Fibroblast of lung (primary cell): ENCODE measurements at places on chromosomes 4 and X. TPM values are rescaled to one million over a fixed set of nuclear protein-coding genes. Genes with fewer than 3 reads are reported as not detected.
A peak's percentile ranks its signal among the peaks of the same experiment; 100 is the strongest.

DNA sequence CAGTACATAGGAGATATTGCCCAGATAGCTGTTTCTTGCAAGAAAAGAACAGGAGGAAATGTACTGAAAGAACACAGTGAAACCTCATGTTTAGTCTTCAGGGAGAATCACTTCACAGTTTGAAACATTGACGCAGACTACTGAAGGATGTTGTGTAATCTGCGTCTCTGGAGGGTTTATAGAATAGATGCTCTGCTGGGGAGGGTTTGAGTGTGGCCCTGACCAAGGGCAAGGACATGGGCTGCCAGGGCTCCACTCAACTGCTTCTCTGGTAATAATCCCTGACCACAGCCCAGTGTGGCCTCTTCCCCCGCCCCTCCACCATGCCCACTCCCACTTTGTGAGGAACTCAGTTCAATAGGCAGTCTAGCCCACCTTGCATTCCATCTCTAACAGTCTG lies 15.8 kb upstream of the ACE2 start:
- H3K36me3 ChIP-seq = no peaks in the 10 kb centered on the region
- H3K4me1 ChIP-seq = no peaks in the 10 kb centered on the region
- DNase-seq = no peak
- H3K27me3 ChIP-seq = no peaks in the 10 kb centered on the region

- H3K27me3 ChIP-seq = no peaks in the 10 kb centered on the region
- H3K4me3 ChIP-seq = no peak overlapping the region
- H3K36me3 ChIP-seq = no peaks in the 10 kb centered on the region
- DNase-seq = peak; percentile 23
- no peak overlapping the region for H3K27ac ChIP-seq
- no peaks in the 10 kb centered on the region for H3K4me1 ChIP-seq
These were observed 70.6 kb downstream of the ARFIP1 start for GRCh38 chr4:152850377-152850776.

DNA sequence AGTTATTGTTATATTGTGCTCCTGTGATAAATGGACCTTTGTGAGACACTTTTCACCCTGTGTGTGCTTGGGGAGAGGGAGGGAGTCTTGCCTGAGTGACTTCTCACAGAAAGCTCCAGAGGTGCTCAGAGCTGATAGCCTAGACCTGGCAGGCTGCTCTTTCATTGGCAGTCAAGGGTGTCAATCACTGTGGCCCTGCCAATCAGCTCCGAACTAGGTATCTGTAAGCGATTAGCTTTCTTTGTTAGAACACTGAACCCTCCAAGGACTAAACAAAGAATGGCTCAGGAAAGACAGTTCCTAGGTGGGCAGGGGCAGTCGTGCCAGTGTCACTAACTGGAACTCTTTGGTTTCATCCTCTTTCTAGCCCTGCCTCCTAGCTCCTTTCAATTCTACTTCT lies 2.7 kb upstream of the NALF2 start:
- H3K27ac ChIP-seq = no peak overlapping the region
- H3K36me3 ChIP-seq = no peaks in the 10 kb centered on the region
- peaks cover 7% of the 10 kb centered on the region for H3K27me3 ChIP-seq
- H3K4me3 ChIP-seq = no peak overlapping the region
- DNase-seq = no peak

DNA sequence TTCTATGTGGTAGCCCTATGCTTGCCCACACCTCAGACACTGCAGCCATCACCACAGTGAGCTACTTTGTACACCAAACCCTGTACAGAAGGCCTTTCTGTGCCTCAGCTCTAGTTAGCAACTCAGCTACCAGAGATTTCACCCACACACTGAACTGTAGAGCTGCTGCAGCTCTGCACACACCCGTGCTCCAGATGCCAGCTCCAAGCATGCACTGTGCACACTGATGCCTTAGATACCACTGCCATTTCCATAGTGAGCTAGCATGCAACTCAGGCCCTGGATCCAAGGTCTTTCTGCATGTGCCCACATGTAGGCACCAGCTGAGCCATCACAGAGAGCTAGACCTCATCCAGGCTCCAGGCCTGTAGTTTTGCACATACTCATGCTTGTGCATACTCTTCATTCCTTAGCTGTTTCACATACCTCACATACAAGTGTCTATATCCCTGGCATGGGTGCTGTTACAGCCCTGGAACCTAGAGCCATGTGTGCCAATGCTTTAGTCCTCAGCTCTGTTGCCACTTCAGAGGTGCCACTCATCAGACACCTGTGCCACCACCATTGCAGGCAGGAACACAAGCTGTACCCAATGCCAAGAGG lies 423.5 kb upstream of the NDST3 start:
- no peak for DNase-seq
- no peak overlapping the region for H3K27ac ChIP-seq
- no peak overlapping the region for H3K4me3 ChIP-seq
- H3K27me3 ChIP-seq = no peaks in the 10 kb centered on the region

DNA sequence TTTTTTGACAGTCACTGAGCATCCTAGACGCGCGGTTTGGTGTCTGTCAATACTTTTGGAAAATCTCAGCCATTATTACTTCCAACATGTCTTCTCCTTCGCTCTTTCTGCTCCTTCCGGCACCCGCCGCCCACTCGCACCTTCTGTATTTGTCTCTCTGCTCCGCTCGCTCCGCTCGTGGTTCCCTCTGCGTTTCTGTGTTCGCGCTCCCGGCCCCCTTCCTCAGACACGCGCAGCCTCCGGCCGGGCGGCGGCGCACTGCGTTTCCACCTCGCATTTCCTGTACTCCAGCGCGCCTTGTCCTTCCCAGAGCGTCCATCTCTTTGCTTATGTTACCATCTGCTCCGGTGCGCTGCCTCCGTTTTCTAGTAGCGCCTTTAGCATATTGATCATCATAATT lies 21.1 kb downstream of the PDE6B start:
- H3K4me1 ChIP-seq = no peaks in the 10 kb centered on the region
- DNase-seq = no peak
- H3K27me3 ChIP-seq = peaks cover 1% of the 10 kb centered on the region

GRCh38 chrX:24248042-24248441 lies 65.8 kb downstream of the SUPT20HL2 start:
- no peaks in the 10 kb centered on the region for H3K4me1 ChIP-seq
- no peak overlapping the region for H3K4me3 ChIP-seq
- no peaks in the 10 kb centered on the region for H3K27me3 ChIP-seq
- no peak overlapping the region for H3K27ac ChIP-seq

- no peak overlapping the region for H3K27ac ChIP-seq
- DNase-seq = no peak
- no peaks in the 10 kb centered on the region for H3K27me3 ChIP-seq
- no peaks in the 10 kb centered on the region for H3K36me3 ChIP-seq
- H3K4me3 ChIP-seq = no peak overlapping the region
These were observed 106.0 kb downstream of the IQCM start for GRCh38 chr4:149709640-149710039.

GRCh38 chr4:128737098-128737513 lies 72.4 kb upstream of the JADE1 start:
- no peaks in the 10 kb centered on the region for H3K27me3 ChIP-seq
- H3K36me3 ChIP-seq = no peaks in the 10 kb centered on the region
- no peak overlapping the region for H3K4me3 ChIP-seq
- H3K27ac ChIP-seq = no peak overlapping the region
- H3K4me1 ChIP-seq = no peaks in the 10 kb centered on the region

DNA sequence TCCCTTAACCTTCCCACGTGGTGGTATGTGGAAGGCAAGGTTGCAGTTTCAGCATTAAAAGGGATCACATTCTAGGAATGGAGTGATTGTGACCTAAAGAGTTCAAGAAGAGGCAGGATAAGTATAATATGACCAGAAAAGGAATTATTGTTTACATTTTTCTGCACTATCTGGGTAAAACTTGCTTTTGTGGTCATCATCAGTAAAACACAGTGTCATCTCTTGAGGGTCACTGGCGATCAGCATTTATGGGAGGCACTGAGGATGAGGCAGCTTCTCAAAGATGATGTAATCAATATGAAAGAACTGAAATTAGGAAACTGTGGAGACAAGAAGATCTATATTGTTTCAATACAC lies 88.7 kb downstream of the CFAP299 start:
- no peak overlapping the region for H3K4me3 ChIP-seq
- no peak overlapping the region for H3K27ac ChIP-seq
- no peaks in the 10 kb centered on the region for H3K4me1 ChIP-seq
- DNase-seq = peak; percentile 14

DNA sequence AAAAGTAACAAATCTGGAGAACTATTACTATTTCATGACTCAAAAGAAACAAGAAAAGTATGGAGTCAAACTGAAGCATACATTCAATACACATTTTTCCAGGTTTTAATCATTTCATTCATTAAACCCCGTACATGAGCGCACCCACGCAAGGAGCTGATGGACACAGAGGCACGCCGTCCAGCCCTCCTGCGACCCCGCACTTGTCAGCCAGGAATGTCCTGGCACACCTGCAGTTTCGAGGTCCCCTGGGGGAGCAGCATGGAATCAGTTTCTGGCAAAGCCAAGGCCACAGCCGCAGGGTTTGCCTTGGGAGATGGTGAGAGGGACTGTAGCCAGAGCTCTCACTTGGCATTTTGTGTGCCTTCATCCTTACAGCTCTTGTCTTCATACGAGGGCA lies 12.8 kb upstream of the SLC2A9 start:
- H3K27ac ChIP-seq = peak overlapping the region; percentile 63
- no peak for DNase-seq
- no peaks in the 10 kb centered on the region for H3K27me3 ChIP-seq
- no peak overlapping the region for H3K4me3 ChIP-seq
- H3K36me3 ChIP-seq = no peaks in the 10 kb centered on the region

DNA sequence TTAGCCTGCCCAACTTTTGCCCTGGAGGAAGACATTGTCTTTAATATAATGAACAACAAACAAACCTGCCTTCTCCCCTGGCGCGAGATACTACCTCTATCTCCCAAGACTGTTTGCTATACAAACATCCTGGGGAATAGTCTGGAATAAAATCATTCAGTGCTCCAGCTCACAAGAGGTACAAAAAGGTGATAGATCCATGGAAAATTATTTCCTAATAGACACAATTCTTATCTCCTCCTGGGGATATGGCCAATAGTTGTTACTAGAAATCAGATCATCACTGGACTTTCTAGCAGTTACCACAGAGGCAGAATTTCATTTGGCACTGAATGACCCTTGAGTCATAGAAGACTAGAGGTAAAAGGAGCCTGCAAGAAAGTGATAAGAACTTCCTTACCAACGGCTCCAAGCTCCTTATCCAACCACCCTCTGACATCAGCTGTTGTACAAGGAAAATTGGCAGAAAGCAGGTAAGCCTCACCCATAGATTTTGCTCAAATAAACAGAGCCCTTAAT lies 38.1 kb downstream of the MID1 start:
- H3K27me3 ChIP-seq = no peaks in the 10 kb centered on the region
- H3K27ac ChIP-seq = no peak overlapping the region
- no peak overlapping the region for H3K4me3 ChIP-seq
- H3K4me1 ChIP-seq = peaks cover 2% of the 10 kb centered on the region
- no peaks in the 10 kb centered on the region for H3K36me3 ChIP-seq

DNA sequence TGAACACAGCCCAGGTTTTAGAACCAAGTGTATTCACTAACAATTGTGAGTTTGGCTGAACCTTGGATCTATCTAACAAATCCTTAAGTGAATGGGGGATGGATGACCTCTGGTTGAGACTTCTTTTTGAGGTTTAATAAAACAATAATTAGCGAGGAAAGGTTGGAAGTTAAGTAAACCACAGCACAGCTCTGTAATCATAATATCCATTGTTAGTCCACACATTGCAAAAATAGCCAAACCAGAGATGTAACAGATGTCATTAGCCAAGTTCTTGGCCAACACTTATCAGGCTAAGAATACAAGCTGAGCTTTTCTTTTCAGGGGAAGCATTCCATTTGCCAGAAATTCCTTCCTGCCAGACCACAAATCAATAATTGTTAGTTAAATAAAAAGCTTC lies 59.1 kb downstream of the FREM3 start:
- no peaks in the 10 kb centered on the region for H3K4me1 ChIP-seq
- no peaks in the 10 kb centered on the region for H3K27me3 ChIP-seq
- no peak overlapping the region for H3K4me3 ChIP-seq
- H3K36me3 ChIP-seq = no peaks in the 10 kb centered on the region
- no peak overlapping the region for H3K27ac ChIP-seq
- DNase-seq = peak; percentile 29

DNA sequence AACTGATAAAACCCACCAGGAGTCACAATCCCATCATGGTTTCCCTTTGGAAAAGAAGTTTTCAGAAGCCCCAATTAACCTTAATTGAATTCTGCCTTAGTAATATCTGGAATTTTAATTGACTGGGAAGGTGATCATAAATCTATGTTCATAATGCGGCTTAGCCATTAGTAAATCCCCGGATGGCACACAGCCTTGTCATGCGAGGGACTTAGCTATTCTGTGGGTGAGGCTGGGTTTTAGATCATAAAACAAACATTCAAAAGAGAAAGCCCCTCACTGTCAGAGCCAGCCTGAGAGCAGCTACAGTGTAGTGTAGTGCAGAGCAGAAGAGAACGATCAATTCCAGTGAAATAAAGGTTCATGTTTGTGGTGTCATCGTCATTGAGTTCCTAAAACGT lies 124.0 kb upstream of the NOCT start:
- H3K4me3 ChIP-seq = no peak overlapping the region
- DNase-seq = no peak
- H3K27me3 ChIP-seq = no peaks in the 10 kb centered on the region
- no peaks in the 10 kb centered on the region for H3K36me3 ChIP-seq

GRCh38 chrX:46733226-46733625 lies 25.7 kb downstream of the SLC9A7 start:
- DNase-seq = no peak
- no peak overlapping the region for H3K27ac ChIP-seq
- H3K4me1 ChIP-seq = no peaks in the 10 kb centered on the region
- no peaks in the 10 kb centered on the region for H3K27me3 ChIP-seq
- H3K4me3 ChIP-seq = no peak overlapping the region

DNA sequence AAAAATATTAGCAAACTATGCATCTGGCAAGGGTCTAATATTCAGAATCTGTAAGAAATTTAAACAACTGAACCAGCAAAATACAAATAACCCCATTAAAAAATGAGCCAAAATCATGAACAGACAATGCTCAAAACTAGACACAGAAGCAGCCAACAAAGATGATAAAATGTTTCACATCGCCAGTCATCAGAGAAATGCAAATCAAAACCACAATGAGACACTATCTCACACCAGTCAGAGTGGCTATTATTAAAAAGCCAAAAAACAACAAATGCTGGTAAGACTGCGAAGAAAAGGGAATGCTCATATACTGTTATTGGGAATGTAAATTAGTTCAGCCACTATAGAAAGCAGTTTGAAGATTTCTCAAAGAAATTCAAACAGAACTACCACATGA lies 201.3 kb upstream of the CPEB2 start:
- H3K4me3 ChIP-seq = no peak overlapping the region
- no peaks in the 10 kb centered on the region for H3K36me3 ChIP-seq

- peak; percentile 66 for DNase-seq
- H3K36me3 ChIP-seq = no peaks in the 10 kb centered on the region
- peaks cover 3% of the 10 kb centered on the region for H3K27me3 ChIP-seq
- H3K4me1 ChIP-seq = no peaks in the 10 kb centered on the region
- no peak overlapping the region for H3K4me3 ChIP-seq
These were observed 15.5 kb upstream of the SH3D19 start for GRCh38 chr4:151340751-151341385.

Gene HDAC6
- 31.3 and 32.5 TPM in 2 replicates for total RNA-seq

Gene TRO
- total RNA-seq = 11.3 and 13.0 TPM in 2 replicates

Gene HERC6
- 8.5 and 12.9 TPM in 2 replicates for total RNA-seq

Gene STBD1
- total RNA-seq = 10.8 and 17.5 TPM in 2 replicates

Gene CHIC1
- 7.2 and 9.1 TPM in 2 replicates for total RNA-seq

Gene IRS4
- total RNA-seq = not detected in 2 replicates

Gene ARHGAP36
- not detected in 2 replicates for total RNA-seq
